A549 treated with GW870086 at 1 μM for 4 hours (cell line): ENCODE measurements at places on chromosomes 7 and 10. TPM values are rescaled to one million over a fixed set of nuclear protein-coding genes. Genes with fewer than 3 reads are reported as not detected.

Gene PODXL
- total RNA-seq = 26.2 to 41.4 TPM (median 35.9 TPM) in 5 replicates

Gene STEAP2
- 3.0 to 4.7 TPM (median 4.2 TPM) in 5 replicates for total RNA-seq

Gene ASIC3
- 5.6 to 10.8 TPM (median 9.7 TPM) in 5 replicates for total RNA-seq

Gene SH2D4B
- 0.10 to 0.13 TPM in 2 of 5 replicates, not detected in the others for total RNA-seq

Gene PNLIP
- not detected in 5 replicates for total RNA-seq

Gene PLEKHS1
- total RNA-seq = 0.03 TPM in 3 of 5 replicates, not detected in the others

Gene SLC39A12
- not detected in 5 replicates for total RNA-seq

Gene AS3MT
- 3.2 to 4.6 TPM (median 4.2 TPM) in 5 replicates for total RNA-seq

Gene GNAI1
- 28.5 to 34.6 TPM (median 30.9 TPM) in 5 replicates for total RNA-seq

Gene CTBP2
- total RNA-seq = 112 to 130 TPM (median 123 TPM) in 5 replicates

Gene TMEM139
- 0.69 to 1.9 TPM (median 1.2 TPM) in 5 replicates for total RNA-seq

Gene WDR11
- 17.9 to 26.6 TPM (median 22.8 TPM) in 5 replicates for total RNA-seq

Gene CHST15
- total RNA-seq = 8.6 to 10.9 TPM (median 10.3 TPM) in 5 replicates

Gene KCNH2
- total RNA-seq = 1.2 to 1.6 TPM (median 1.5 TPM) in 5 replicates

Gene RAB19
- not detected in 5 replicates for total RNA-seq

Gene GAD2
- total RNA-seq = not detected in 5 replicates

Gene AKR1D1
- total RNA-seq = 0.18 to 0.23 TPM in 2 of 5 replicates, not detected in the others

Gene CUZD1
- 1.2 to 1.7 TPM (median 1.3 TPM) in 5 replicates for total RNA-seq

Gene BLOC1S2
- 93.1 to 110 TPM (median 107 TPM) in 5 replicates for total RNA-seq

Gene SAP25
- total RNA-seq = 0.24 to 0.64 TPM (median 0.50 TPM) in 5 replicates
